ENCODE measurements at places on chromosomes 2 and 18.

GRCh38 chr2:9824956-9825720, 18.1 kb upstream of the TAF1B start:
- no peak for DNase-seq

DNA sequence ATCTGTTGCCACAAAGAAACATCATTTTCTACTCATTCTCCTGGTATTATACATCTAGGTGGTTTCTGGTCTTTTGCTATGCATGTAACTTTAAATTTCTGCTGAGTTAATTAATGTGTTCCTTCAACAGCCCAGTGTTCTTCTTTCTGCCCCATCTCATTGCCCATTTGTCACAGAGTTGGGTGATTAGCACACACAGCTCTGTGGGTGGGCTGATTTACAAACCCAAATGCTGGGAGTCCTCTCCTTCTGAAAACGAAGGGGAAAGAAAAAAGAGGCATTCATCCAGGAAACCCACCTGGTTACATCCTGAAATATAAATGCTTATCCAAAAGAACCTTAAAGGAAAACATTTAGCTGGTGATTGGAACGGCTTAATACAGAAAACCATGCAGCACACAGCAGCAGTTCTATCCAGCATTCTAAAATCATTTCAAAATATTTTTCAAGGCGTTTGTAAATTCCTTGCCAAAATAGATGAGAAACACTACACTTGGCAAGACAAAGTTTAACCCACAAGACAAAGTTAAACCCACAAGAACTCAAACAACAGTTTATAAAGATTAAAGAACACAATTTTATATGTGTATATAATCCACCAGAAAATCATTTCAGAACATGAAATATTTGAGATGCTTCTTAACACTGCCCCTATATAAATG, 177.9 kb downstream of the ANTXR1 start:
- no peak for DNase-seq

- no peak for DNase-seq
Measured at GRCh38 chr2:211133766-211134165, 577.4 kb downstream of the CPS1 start.

GRCh38 chr2:201182650-201183364, at the start of gene CASP10:
Gene CASP10, plus strand, starts transcription at chr2:201183141. Its CDS starts 2,637 bp downstream, at chr2:201185778.
- no peak for DNase-seq

DNA sequence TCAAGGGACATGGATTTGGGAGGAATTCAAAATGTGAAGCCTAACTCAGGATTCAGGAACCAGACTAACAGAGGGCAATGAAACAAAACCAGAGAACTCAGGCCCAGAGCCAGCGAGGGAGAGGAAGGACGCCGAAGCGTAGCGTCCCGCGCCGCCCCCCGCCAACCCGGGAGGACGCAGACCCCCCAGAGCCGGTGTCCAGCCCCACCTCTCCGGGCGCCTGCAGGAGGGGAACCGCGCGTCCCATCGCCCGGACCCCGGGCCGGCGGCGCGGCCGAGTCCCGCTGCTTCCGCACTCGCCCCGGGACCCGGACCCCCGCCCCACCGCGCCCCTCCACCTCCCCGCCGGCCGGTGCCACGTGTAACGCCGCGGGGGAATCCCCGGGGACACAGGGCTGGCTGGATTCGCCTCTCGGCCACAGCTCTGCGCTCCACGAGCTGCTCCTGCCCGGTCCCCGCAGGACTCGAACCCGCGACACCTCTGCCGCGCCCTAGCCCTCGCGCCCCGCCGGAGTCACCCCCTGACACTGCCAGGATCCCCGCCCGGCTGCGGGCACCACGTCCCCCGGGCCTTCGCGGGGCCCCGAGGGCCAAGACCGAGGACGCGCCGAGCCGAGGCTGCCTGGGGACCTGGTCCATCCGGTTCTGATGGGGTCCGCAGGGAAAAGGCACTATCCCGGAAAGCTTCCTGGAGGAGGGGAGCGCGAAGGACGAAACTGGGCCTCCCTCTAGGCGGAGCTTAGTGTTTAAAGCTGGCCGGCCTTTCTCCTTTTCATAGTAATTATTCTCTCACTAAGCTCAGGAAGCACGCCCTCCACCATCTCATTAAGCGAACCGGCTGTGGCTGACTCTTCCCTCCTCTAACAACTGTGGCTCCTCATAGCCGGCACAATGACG, 40.4 kb upstream of the FAM124B start:
- peak; percentile 14 for DNase-seq

GRCh38 chr2:226717719-226718118, 81.9 kb downstream of the IRS1 start:
- no peak for DNase-seq

DNA sequence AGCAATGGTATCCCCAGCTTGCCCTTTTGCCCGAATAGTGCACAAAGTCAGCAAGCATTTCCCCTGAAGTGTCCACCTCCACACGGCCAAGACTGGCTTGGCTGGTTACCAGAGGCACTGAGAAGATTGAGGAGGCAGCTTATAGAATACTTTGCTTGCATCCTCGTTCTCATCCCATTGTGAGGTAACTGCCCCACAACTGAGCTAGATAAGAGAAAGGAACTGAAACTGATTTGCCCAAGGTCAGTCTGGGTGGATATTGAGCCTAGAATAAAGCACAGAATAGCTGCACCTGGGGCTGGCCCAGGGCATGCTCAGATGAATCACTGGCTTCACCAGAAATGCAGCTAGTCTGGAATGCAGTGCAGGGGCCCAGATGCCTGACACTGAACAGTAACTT, 32.7 kb upstream of the MAP4K3 start:
- no peak for DNase-seq

GRCh38 chr18:58128381-58129374, 84.7 kb downstream of the NEDD4L start:
- DNase-seq = no peak

DNA sequence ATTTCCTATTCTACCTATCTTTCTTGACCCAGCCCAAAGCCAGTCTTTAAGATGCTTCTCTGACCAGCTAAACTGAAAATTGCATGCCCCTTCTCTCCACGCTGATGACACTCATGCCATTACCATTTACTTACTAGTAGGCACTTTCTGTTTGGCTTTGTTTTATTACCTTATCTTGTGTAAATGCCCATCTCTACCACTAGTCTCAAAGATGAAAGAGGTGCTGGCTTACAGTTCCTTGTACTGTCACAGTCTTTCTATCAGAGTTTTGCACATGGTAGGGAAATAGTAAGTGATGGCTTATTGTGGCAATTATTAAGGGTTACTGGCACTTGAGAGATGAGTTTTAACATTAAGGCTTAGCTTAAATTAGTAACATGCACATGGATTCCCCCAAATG, 352.1 kb downstream of the RBM43 start:
- DNase-seq = no peak

DNA sequence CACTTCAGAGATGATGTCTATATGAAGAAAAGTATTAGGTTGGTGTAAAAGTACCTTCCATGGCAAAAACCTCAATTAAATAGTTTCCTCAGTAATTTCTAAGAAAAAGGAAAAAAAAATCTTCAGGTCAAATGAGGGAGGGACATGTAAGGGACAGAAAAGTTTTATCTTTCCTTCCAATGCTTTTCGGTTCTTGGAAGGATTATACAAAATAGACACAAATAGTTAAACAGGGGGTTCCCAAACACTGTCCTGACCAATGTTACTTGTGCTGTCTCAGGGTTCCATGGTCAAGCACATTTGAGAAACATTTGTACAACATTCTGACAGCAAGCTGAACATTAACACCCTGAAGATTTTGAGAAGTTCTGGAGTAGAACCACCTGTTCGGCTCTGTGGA, 22.0 kb downstream of the ERMN start:
- DNase-seq = no peak

DNA sequence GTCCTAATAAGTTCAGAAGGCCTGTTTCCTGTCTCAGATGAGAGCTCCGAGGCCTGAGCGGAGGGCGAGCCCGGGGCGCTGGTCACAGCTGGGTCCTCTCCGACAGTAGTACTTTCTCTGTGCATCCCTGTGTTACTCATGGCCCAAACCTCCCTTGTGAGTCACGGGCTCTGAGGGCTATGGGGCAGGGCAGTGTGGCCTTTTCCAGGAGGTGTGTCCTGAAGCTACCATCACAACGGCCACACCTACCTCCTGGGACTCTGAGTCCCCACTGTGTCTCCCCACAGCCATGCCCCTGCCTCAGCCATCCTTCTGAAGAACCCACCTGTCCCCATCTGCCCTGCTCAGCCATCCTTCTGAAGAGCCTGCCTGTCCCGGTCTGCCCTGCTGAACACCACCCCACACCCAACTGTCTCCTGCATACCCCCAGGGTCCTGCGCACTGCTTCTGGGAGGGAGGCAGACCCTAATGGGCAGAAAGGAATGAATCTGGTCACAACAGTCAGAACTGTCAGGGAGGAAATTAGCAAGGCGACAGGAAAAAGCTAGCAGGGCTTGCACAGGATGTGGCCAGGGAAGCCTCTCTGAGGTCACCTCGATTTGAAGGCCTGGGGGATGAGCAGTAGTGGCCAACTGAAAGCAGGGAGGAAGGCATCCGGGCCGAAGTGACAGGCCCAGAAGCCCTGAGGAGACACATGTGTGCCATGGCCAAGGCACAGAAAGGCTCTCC, 145.4 kb upstream of the RIOK3 start:
- DNase-seq = no peak

GRCh38 chr18:48053881-48054816, 123.7 kb upstream of the SMAD2 start:
- DNase-seq = no peak

GRCh38 chr2:169302364-169302763, 60.0 kb downstream of the LRP2 start:
- DNase-seq = no peak

DNA sequence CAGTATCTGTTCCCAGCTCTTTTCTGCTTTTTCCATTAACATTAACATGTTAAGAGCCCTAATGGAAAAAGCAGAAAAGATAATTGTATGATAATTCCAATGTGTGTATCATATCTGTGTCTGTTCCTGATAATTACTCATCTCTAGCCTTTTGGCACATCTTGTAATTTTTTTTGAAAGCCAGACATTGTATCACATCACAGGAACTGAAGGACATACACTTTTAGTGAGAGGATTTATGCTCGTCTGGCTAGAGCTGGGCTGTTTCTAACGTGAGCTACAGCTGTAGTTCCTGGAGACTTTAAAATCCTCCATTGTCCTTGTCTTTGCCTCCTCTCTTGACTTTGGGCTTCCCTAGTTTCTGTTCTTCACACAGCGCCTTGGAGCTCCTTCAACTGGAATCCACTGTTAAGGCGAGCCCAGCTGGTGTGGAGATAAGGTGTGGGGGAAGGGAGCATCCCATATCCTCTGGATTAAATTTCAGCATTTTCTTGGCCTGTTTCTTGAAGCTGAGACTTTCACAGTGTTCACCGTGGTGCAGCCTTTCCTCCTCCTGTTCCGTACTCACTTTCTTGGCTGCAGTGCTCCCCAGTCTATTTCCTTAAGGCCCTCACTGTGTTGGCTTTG, 211.5 kb downstream of the GALR1 start:
- no peak for DNase-seq

DNA sequence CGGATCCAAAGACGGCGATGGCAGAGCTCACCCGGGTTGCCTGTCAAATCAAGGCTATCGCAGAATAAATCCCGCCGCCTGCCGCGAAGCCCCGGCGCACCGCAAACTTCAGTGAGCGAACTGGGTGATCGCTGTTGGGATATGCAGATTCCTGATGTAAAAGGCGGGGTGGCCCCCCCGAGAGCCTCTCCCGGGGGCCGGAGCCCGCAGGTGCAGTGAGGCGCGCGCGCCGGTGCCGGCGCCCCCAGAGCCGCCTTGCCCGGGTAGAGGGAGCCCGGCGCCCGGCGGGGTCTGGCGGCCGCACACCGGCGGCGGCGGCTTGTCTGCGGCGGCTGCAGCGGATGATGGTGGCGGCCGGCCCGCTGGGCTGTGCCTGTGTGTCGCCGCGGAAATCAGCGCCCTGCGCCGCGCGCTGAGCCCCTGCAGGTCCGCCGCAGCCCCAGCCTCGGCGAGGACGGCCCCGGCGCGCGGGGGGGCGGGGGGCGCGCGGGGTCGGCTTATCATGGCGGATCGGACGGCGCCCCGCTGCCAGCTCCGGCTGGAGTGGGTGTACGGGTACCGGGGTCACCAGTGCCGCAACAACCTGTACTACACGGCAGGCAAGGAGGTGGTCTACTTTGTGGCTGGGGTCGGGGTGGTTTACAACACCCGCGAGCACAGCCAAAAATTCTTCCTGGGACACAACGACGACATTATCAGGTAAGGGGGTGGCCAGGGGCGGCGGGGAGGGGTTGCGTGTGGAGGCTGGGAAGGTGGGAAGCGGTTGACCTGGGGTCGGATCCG, 1.3 kb downstream of the EML6 start:
- DNase-seq = no peak

DNA sequence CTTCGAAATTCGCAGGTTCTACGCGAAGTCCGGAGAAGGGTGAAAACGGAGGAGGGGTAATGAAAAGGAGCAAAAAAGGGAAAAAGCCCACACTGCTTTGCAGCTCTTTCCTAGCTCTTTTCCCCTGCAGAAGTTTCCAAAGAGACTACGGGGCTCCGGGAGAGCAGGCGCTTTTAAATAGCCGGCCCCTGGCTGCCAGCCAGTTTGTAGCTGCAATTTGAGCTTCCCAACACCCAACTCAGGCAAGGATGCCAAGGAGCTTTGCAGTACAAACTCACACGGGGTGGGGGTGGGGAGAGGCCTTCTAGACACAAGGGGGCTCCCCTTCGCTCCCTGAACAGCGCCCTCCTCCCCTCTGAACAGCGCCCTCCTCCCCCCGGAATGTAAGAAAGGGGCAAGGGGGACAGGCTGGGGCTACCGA, at the start of gene IGFBP5:
Gene IGFBP5, minus strand, starts transcription at position 149 of the 421 bp plus-strand sequence. CDS start 774 bp downstream, outside the sequence.
- DNase-seq = no peak

DNA sequence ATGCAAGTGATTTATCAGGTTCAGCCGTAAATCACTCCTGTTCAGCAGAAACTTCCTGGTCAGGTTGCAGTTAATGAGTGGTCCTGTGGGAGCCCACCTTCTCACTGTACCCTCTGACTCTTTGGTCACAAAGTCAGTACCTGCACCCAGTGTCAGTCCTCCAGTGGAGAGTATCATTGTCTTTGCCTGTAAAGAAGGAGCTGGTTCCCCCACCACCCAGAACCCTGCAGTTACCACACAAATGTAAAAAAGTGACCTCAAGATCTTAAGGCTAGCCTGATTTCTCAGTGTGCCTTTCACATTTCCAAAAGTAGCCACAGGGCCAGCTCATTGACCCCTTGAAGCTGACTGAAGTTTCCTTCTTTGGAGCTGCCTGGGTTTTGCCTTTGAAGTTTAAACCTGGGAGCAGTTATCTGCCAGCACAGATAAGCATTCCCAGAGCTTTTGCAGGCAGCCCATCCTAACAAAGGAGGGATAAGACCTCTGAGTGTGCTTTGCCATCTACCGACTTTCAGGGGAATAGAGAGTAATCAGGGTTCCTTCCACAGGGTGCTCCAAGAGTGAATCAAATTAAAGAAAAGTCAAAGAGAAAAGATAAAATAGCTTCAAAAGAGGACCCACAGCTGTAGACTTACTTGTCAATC, 725.2 kb downstream of the CPS1 start:
- DNase-seq = no peak

DNA sequence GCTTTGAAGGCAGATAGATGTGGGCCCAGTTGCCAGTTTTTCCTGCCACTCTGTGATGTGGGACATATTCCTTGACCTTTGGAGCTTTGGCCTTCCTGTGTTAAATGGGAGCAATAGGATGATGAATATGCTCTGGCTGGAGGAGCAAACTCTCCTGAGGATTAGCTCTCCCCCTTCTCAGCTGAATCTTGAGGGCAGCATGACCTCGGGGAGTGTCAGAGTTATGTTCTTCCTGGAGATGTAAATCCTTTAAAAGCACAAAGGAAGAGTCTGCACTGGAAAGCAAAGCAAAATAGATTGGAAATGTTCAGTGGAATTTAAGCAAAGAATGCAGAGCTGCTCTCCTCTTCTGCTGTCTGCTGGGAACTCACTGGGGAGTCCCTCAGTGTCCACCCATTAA, 160.1 kb downstream of the ALK start:
- DNase-seq = no peak

GRCh38 chr2:168025487-168026202, 221.8 kb downstream of the STK39 start:
- DNase-seq = no peak

All from stimulated activated CD4-positive, alpha-beta T cell treated with anti-CD3 and anti-CD28 coated beads, Interleukin-1b, Interleukin-23, amount 100 ng/mL, for 24 hours (primary cell).